ENCODE measurements at places on chromosomes 3 and 15.

GRCh38 chr3:102530415-102531181 is 95.8 kb downstream of the ZPLD1 start:
- no peak for DNase-seq

DNA sequence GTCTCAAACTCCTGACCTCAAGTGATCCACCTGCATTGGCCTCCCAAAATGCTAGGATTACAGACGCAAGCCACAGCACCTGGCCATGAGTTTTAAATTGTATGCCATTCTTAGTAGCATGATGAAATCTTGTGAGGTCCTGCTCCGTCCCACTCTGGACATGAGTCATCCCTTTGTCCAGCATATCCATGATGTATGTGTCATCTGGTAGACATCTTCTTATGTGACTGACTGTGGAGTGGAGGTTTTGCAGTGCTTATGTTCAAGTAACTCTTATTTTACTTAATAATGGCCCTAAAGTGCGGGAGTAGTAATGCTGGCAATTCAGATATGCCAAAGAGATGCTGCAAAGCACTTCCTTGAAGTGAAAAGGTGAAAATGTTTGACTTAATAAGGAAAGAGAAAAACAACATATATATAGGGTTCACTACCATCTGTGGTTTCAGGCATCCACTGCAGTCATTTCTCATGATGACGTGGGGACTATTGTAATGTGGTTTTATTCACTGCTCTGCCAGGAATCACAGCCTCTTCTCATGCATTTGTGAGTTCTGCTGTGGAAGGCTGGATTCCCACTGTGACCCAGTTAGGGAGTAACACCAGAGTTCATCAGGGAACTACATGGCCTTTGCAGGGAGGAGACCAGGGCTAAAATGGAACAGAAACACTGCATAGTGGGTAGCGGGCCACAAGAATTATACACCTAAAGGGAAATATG is 204.6 kb upstream of the STRIT1 start:
- no peak for DNase-seq

GRCh38 chr15:41474941-41475340 is 18.7 kb upstream of the ITPKA start:
- DNase-seq: no peak

GRCh38 chr3:48082580-48083184 is 66.5 kb upstream of the MAP4 start:
- DNase-seq: no peak

GRCh38 chr3:170049146-170050000 is 11.6 kb downstream of the GPR160 start:
- no peak for DNase-seq

- no peak for DNase-seq
Observed at GRCh38 chr3:39718674-39719595, 90.5 kb upstream of the MYRIP start.

DNA sequence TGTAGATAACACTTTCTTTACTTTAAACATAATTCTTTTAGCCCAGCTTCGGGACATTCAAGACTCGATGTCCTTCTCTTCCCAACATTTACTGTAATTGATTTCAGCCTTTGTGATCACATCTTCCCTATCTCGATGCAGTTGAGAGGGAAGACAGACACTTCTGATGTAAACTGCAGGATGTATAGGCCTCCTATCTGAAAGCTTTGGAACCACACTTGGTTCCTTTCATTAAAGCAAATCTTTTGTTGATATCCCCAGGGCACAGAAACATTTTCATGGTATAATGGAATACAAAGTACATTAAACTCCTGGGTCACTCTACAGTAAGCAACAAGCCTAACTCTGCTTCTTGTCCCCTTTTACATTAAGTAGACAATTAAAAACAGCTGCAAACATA is 6.4 kb downstream of the GRM7 start:
- DNase-seq: no peak

- DNase-seq: no peak
Observed at GRCh38 chr3:183265834-183266417, 12.9 kb downstream of the B3GNT5 start.

GRCh38 chr3:28623106-28623505 is 274.5 kb upstream of the AZI2 start:
- no peak for DNase-seq

GRCh38 chr3:88779482-88779881 is 327.9 kb upstream of the EPHA3 start:
- DNase-seq: no peak

GRCh38 chr3:187870360-187871203 is 125.3 kb upstream of the BCL6 start:
- no peak for DNase-seq

DNA sequence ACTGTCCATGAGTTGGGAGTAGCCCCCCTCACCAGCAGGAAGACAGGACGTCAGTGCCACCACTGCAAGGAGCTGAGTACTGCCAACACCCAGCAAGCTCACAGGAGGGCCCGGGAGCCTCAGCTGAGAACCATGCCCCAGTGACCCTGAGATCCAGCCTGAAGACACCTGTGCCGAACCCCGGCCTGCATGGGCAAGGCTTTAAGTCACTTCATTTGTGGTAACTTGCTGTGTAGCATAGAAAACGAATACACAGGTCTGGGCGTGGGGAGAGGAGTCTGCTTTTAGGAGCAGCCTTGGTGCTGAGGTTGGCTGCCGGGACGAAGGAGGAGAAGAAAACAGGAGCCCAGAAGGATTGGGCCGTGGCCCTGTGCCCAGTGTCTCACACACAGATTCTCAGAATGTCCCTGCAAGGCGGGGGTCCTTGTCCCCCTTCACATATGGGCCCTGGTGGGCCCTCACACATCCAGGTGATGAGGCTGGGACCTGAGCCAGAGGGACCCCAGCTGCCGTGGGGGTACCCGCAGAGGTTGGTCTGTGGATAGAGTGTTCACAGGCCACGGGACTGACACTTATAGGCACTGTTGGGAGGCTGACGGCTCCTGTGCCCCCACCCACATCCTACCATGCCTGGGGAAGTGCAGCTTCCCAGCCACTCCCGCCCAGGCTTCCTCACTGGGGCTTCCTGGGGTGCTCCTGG is 85.3 kb downstream of the PLXNA1 start:
- no peak for DNase-seq

- no peak for DNase-seq
Observed at GRCh38 chr3:102102394-102102793, 253.1 kb downstream of the NFKBIZ start.

DNA sequence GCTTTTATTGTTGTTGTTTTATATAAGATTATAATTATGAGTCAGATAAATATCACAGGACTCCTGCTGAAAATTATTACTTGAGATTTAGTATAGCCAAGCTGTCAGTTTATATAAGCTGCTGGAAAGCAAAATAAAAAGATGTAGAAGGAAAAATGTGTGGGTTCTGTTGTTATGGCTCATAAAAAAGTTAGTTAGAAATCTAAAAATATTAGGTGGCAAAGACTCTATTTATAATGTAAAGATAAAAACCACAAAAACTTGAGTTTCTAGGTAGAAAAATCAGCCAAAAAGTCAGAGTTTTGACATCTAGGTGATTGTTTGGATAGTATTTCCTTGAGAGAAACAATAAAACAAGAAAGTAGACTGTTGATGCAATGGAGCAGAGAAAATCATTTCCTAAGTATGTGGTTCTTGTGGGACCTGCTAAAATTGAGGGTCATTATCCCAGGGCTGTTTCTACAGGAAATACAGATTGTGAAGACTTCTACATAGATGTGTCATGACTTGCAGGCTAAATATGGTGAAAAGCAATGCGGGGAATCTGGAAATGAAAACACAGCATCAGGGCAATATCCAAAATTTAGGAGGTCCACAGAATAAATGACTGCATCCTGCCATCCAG is 1109.6 kb upstream of the CADM2 start:
- DNase-seq: no peak

- DNase-seq: no peak
Observed at GRCh38 chr15:89656116-89656815, 999 bp upstream of the KIF7 start.

- no peak for DNase-seq
Observed at GRCh38 chr3:57078344-57078634, 17.8 kb downstream of the SPATA12 start.

GRCh38 chr3:49607105-49607591 is 52.9 kb downstream of the BSN start:
- DNase-seq: no peak

GRCh38 chr15:66261056-66261455 is 7.5 kb upstream of the MEGF11 start:
- DNase-seq: no peak
